ENCODE measurements at places on chromosomes 6 and 20.

GRCh38 chr6:100472674-100473073 lies 8.0 kb upstream of the SIM1 start:
- no peak for DNase-seq

DNA sequence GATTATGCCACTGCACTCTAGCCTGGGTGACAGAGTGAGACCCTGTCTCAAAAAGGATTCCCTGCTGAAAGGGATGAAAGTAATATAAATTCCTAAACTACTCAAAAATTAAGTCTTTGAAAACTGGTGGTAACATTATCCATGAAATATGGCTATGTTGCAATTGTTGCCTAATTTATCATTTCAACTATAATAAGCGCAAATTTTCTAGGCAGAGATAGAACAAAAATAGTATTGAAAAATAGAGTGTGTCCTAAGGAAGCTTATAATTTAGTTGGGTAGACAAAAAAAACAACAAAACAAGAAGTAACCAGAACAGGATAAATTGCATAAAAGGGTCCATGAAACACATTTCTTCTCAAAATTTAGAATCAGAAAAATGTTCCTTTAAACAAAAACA lies 68.0 kb downstream of the FKBP5 start:
- DNase-seq = no peak

- DNase-seq = no peak
Measured at GRCh38 chr6:157732007-157732406, 91.0 kb upstream of the SNX9 start.

DNA sequence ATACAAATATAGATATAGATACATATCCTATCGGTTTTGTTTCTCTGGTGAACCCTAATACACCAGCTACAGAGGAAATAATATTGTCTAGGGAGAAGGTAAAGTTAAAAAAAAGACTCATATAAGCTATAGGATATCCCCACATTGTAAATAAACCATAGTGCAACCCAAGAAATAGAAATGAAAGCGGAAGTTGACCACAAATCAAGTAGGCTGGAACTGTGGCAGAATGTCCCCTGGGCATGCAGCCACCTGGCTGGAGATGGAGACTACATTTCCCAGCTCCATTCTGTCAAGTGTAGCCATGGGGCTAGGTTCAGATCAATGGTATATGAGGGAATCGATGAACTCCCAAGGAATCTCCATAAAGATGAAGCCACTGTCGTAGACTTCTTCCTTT lies 70.1 kb upstream of the RPS6KA2 start:
- DNase-seq = no peak

GRCh38 chr6:169321546-169321945 lies 67.9 kb upstream of the THBS2 start:
- DNase-seq = no peak

All from activated CD8-positive, alpha-beta memory T cell treated with anti-CD3 and anti-CD28 coated beads for 4 hours (primary cell).